Activated CD4-positive, alpha-beta T cell treated with anti-CD3 and anti-CD28 coated beads, Interleukin-2, amount 50 U/mL, for 24 hours (primary cell): ENCODE measurements at places on chromosomes 4 and X.

DNA sequence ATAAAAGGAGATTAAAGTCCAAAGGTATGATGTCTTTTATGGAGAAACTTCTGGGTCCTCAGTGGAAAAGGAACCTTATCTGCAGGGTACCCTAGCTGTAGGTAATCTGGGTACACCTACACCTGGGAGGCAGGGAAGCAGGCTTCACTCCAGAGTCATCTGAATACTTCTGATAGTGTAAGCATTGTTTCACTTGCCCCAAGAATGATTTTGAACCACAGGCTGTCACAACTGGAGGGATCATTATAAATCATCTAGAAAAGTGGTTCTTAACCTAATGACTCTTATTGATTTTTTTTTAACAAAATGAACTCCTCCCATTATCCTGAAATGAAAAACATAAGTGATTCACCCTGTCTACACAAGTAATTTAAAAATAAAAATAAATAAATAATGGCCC lies 44.0 kb upstream of the STK26 start:
- DNase-seq: no peak

DNA sequence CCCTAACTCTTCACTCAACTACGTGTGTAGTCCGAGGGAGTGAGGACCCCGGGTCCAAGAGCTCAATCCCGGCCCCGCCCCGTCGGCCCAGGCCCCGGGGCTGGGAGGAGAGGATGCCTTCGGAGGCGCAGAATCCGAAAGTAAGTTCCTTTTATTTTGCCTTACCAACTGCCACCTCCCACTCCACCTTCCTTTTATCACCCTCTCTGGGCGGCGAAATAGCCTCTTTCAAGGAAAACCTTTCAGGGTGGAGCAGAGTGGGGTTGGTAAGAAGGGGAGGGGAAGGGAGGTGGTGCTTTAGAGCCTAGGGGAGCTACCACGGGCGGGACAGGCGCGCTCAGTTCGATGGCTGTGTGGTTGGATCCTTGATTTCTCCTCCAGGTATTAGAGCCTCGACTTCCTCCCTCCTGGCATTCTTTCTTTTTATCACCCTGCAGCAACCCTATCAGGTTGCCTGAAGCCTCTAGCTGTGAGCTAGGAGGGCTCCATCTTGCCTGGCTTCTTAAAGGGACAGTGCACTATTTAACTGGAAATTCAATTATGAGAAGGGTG lies 191.2 kb downstream of the RRAGB start:
- DNase-seq: no peak

DNA sequence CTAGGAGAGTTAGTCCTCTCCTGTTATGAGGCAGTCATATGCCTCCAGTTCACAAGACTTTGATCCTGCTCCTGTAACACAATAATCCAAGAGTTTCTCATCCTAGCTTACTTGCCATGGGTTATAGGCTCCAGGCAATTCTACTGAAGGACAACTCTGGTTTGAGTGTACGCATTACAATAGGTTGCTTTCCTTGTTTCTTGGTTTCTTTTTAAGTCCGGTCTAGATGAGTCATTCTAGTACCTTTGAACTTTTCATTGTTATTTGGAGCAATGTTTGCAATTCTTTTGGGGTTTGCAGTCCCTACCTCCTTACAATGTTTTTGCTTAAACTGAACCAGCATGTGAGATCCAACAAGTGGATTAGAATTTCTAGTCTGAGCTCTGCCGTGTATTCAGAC lies 109.1 kb downstream of the ANAPC4 start:
- DNase-seq: no peak

DNA sequence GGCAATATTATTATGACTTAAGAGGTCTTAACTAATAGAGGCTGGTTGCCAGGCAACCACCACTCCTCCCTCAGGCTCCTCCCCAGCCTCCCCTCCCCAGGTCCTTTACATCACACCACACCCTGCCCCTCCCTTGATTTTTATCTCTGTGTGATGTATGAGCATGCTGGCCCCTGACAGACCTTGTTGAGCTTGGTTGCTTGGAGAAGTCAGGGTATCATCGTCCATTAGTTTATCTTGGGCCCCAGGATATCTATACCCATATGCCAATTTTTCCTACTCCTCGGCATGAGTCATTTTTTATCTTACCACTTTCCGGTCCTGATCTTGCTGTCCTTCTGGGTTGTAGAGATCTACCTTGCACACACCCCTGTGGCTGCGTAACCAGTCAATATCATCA lies 2.5 kb downstream of the AKAP4 start:
- DNase-seq: no peak

DNA sequence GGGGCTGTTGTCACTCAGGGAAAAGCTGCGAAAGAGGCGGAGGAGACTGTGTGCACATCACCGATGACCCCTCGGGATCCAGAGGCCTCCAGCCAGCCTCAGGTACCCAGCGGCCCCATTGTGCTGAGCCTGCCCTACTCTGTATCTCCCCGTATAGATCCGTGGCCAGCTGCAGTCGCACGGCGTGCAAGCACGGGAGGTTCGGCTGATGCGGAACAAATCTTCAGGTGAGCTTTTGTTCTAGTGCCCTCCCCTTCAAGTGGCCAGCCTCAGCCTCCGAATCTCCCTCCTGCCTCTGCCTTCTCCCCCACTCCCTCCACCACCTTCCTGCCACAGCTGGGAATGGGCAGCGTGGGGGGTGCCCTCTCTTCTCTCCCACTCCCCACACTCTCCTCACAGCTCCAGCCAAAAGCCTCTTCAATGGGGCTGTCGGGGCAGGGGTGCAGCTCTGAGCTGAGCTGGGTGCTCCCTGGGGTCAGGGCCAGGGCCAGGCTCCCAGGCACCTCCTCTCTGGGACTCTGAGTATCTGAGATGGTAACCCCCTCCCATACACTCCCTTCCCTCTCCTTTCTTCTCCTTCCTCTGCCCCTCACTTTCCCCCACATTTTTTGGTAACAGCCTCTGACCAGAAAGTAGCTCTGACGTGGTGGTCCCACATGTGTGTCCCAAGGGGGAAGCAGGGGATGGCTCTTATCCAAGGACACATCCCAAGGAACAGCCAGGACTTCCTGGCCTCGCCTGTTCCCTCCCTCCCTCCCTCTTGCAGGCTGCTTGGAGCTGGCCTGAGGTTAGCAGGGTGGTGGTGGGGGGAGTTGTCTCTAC lies 20.4 kb upstream of the UBA1 start:
- no peak for DNase-seq

DNA sequence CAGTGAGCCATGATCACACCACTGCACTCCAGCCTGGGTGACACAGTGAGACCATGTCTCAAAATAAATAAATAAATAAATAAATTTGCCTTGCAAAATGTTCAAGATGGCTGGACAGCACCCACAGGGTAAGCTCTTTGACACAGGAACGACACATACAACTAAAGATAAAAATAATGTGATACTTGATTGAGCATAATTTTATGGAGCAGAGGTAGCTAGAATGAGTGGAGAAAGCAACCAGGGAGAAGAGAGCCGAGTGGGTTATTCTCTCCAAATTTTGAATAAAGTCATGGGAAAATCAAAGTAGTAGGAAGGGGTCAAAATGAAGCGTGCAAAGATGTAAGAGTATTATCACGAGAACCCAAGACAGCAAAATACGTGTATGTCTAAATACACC lies 121.5 kb downstream of the IRF2 start:
- DNase-seq: no peak

GRCh38 chr4:28686618-28687017 lies 1826.0 kb downstream of the STIM2 start:
- DNase-seq: no peak

- DNase-seq: no peak
These were observed 424.3 kb downstream of the ARAP2 start for GRCh38 chr4:35820003-35820402.

- no peak for DNase-seq
These were observed 3.1 kb upstream of the P2RY4 start for GRCh38 chrX:70262952-70263567.

DNA sequence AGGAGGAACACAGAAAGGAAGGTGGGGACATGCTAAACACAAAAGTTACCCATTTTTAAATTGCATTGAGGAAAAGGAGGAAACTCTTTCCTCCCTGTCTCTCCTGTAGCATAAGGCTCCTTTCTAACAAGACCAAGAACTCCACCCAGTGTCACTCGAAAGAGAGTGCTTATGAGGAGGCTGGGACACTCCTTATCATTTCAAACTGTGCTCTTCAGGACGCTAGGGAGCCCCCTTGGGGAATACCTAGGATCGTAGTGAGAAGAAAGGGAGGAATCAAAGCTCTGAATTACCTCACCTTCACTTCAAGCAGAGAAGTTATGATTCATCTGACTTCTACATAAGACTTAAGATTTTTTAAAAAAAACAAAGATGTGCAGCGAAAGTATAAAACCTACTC lies 65.5 kb downstream of the F9 start:
- no peak for DNase-seq

GRCh38 chr4:185108669-185109068 lies 34.4 kb upstream of the SLC25A4 start:
- no peak for DNase-seq

GRCh38 chrX:73847100-73847499 lies 284.1 kb downstream of the CHIC1 start:
- DNase-seq: no peak

DNA sequence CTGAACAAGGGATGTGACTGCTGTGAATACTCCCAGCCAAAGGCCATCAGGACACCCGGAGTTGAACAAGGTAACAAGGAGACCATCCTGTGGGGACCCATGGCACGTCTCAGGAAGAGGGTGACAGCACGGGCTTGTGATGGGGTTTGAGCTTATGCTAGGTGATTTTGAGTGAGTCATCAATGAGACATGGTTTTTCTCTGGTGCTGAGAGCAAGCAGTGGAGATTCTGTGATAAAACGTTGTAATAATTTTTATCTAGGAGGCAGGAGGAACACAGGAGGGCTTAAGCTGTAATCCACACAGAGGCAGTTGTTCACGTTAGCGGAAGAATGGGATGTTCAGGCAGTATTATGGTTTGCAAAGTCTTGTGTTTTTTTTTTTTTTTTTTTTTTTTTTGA lies 36.0 kb downstream of the TRIML1 start:
- DNase-seq: no peak

DNA sequence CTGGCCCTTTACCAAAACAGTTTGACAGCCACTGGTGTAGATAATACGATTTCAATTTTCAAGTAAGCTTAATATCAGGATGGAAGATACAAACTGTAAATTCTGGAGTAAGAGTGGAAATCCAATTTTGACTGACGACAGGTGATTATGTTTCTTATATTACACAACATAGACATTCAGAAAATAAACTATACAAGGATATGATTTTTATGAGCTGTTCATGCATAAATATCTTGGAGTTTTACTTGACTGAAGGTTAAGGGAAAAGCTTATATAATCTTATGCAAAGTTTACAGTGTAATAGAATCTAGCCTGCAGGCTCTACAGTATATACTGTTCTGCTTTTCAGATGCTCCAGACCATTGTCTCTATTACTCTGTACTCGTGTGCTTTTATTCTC lies 1672.3 kb downstream of the ARAP2 start:
- no peak for DNase-seq

GRCh38 chr4:54230484-54231418 lies 1.7 kb downstream of the PDGFRA start:
- DNase-seq: no peak
